ENCODE measurements at places on chromosomes 2 and 18. TPM values are rescaled to one million over a fixed set of nuclear protein-coding genes. Genes with fewer than 3 reads are reported as not detected.

Gene ASB18
- 3.8 TPM for total RNA-seq

Gene ZNF804A
- 0.07 TPM for total RNA-seq

Gene FHOD3
- total RNA-seq = 347 TPM

GRCh38 chr2:54546518-54546917 is 90.4 kb downstream of the SPTBN1 start:
- no peak for DNase-seq

Measured in left ventricle myocardium superior (tissue), 1 donor.